ENCODE measurements at places on chromosomes 16 and 17.

DNA sequence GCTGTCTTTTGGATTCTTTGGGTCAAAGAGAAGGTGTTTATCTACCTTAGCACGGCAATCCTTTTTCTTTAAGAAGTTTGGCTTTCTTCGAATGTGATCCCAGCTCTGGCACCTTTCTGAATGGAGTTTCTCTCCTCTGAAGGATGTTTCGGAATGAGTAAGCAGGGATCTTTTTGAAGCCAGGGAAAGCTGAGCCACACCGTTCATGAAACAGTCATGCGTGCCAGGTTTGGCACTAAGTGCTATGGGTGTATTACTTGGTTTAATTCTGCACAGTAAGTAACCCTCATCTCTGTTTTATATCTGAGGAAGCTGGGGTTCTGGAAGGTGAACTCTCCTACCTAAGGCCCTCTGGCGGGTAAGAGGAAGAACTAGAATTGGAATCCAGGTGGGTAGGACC is 234.5 kb downstream of the NTN1 start:
- DNase-seq, result no peak

DNA sequence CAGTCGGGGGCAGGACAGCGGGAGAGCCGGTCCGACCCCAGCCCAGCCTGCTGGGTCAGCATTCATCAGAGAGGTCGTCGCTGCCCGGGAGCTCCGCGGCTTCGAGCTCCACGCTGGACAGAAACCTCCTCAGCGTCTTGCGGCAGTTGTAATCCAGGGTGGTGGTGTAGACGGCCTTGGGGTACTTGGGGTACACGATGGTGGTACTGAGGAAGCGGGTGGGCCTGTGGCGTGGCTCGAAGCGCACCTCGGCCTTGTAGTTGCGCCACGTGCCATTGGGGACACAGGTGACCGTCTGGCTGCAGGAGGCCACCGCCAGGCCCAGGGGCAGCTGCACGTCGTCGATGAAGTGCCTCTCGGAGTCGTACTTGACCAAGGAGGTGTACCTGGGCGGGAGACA is 90.5 kb upstream of the RPH3AL start:
- no peak for DNase-seq

DNA sequence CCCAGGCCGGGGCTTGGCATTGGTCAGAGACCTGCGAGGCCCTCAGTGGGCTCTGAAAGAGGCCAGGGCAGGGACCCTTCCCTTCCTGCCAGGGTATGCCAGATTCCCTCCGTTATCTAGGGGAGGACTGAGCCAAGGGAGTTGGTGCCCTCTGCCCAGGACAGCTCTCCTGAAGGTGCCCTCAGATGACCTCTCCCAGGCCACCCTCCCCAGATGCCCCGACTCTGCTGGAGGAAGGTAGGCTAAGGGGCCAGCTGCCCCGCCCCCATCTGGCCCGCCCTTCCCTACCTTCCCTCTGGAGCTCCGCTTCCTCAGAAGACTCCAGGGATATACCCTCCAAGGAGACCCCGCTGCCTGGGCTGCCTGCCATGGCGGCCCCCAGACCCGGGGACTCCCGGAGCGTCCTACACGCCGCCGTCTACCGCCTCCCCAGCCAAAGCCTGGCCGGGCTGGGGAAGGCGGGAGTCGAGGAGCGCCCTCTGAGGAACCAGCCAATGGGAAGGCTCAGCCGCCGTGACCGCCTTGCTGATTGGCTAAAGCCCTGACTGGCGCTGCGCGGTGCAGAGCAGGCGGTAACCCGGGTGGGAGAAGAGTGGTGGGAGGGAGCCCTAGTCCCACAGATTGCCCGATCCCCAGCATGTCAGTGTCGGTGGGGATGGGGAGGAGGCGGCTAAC is 7.0 kb downstream of the MPP2 start:
- no peak for DNase-seq

DNA sequence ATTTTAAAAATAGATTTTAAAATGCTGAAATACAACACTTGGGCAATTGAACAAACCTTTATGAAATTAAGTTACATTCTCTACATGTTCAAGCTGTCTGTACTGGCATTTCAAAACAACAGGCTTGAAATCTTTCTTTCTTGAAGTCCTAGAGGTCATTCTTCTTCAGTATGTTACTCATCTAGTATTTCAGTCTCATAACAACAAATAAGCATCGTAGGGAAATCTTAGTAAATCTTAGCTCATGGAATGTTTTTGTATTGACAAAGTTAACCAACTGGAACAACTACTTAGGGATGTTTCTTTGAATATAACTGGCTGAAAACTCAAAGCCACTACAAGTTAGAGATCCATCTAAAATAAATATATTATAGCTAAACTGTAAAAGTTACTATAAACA is 96.6 kb downstream of the KIF2B start:
- no peak for DNase-seq

- DNase-seq, result no peak
These were observed 98.5 kb downstream of the SOX9 start for GRCh38 chr17:72219137-72219823.

DNA sequence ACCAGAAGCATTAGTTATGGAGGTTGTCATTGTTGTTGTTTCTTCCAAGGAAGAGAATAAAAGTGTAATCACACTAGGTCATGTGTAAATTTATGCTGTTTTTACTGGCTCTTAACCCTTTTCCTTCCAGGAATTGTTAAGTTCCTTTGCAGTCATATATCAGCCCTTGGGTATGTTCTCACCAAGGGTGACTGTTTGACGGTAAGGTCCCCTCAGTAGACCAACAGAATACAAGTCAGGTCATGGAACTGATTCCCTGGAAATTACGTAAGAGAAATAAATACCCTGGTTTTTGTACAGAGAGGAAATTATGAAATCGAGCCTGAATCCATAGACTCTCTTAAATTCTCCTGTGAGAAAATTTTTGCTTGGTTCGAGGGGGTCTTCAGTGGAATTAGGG is 11.2 kb upstream of the KCNJ2 start:
- no peak for DNase-seq

DNA sequence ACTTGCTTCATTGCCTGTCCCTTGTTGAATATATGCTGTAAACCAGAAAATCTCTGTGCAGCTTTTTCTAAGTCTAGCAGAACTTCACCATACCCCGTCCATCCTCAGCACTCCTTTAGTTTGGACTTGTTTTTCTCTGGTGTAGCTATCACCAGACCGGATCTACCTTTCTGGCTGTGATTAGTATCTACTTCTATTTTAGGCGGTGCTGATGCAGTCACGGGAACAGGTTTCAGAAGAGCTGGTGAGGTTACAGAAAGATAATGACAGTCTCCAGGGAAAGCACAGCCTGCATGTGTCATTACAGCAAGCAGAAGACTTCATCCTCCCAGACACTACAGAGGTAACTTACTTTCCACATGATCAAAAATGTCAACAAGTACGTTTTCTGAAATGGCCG is 46.4 kb downstream of the NUP88 start:
- no peak for DNase-seq

GRCh38 chr17:46772475-46773220 is 45.8 kb downstream of the WNT3 start:
- no peak for DNase-seq

- DNase-seq, result no peak
These were observed 44.9 kb upstream of the TRAP1 start for GRCh38 chr16:3762107-3762750.

GRCh38 chr16:57690782-57691471 is 3.7 kb upstream of the DRC7 start:
- no peak for DNase-seq

DNA sequence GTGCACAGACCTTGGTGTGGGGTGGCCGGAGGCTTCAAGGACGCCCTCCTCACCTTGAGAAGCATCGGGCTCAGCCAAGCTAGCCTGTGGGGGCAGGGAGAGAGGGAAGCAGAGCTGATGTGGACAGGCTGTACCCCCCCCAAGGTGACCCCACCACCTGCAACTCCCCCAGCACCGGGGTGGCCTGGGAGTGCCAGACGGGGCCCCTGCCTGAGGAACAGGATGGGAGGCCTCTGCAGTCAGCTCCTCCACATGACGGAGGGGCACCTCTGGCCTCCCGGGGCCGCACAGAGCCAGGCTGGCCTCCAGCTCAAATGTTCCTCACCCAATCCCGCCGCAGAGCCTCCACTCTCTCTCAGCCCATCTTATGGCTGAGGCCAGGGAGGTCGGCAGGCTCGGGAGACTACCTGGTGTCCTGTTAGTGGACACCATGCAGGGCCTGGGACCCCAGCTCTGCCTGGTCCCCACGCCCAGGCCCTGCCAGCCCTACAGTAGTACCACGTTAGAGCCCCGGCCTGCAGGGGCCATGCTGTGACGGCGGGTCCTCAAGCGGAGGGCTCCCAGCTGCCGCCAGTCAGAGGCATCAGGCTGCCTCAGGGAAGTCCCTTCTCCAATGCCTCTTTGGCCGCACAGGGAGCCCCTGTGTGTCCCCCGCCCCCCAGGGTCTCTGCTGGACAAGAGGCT is 19.4 kb upstream of the SLC38A10 start:
- DNase-seq, result no peak

DNA sequence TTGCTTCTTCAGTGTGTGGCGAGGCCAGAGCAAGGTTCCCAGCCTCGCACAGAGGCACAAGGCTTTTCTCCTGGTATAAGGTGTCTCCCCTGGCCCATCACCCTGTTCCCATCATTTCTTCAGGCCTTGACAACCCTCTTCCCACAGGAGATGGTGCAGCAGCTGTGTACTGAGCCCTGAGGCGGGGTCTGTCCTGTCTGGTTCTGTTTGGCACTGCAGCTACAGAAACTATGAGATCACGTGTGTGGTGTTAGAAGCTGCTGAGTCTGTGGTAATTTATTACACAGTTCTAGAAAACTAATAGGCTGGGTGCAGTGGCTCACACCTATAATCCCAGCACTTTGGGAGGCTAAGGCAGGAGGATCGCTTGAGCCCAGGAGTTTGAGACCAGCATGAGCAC is 7.2 kb downstream of the PLA2G15 start:
- DNase-seq, result no peak

GRCh38 chr17:17557796-17558195 is 33.7 kb downstream of the PEMT start:
- DNase-seq, result no peak

DNA sequence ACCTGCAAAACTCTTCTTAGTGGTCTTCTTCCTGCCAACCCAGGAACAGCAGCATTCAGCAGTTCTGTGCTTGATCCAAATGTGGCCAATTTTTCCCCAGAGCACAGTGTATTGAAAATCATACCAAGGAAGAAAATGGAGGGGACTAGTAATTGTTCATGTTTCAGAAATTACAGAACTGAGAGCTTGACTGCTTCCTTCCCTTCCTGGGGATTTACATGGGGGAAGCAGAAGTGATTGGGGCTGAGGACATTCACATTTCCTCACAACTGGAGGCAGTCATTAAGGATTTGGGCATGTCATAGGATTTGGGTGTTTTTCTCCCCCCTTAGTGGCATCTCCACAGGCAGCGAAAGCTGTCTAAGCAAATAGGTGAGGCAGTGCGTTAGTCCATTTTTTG is 19.7 kb downstream of the CIITA start:
- DNase-seq, result no peak

- no peak for DNase-seq
These were observed 610.7 kb downstream of the TMEM114 start for GRCh38 chr16:7979448-7980132.

GRCh38 chr17:75698659-75699058 is 22.6 kb upstream of the ITGB4 start:
- DNase-seq, result no peak

DNA sequence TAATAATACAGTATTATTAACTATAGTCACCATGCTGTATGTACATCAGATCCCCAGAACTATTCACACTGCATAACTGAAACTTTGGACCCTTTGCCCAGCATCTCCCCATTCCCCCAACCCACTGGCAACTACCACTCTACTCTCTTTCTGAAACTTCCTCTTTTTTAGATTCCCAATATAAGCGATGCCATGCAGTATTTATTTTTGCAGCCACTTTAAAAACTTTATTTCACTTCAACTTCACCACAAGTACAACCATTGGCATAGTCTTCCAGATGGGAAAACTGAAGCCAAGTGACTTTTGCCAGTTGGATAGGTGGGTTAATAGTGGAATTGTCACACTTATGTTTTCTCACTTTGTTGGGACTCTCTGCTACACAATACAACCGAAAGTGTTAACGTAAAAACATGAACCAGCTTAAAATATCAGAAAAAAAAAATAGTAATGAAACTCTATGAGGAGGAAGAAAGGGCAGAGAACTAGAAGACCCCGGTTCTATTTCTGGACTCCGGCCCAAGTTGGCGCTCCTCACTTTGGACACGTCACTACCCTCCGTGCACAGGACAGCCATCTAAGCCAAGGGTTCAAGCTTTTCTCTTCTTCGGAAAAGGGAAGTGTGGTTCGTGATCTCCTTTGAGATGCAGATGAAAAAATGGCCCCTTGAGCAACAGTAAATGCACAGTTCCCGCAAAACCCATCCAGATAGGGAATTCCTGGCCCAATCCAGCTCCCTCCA is 743 bp downstream of the SHCBP1 start:
- DNase-seq, result no peak

GRCh38 chr16:11033629-11034420 is 89.5 kb downstream of the CLEC16A start:
- no peak for DNase-seq

DNA sequence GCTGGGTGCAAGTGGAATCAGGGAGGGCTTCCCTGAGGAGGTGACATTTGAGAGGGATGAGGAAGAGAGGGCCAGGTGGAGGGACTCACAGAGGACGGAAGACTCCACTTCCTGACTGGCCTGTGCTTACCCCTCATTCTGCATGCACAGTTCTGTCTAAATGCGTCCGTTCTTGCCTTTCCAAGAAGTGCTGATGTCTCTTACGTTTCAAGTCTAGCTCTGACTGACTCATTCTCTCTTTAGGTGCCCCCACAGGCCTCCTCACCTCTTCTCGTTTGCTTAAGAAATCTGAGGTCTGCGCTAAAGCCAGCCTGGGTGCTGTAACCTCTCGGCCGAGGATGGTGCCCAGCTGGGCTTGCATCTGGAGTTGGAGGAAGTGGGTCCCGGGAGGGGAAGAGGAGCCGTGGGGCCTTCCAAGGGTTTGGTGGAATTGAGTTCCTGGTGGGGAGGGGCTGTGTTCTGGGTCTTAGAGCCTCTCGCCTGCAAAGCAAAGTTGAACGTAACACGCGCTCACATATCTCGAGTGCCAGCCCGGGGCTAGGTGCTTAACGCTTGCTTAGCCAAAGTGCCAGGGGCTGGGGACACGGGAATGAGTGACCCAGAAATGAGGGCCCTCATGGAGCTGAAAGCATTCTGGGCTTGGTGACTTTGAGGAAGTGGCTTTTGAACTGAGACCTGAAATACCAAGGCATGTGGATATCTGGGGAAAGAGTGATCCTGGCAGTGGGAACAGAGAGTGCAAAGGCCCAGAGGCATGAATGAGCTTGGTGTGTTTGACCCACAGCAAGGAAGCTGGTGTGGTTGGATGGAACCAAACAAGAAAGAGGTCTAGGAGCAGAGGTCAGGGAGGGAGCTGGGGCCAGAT is 4.8 kb downstream of the IL4R start:
- no peak for DNase-seq

- DNase-seq, result no peak
These were observed 28.3 kb upstream of the ZNF469 start for GRCh38 chr16:88354229-88355092.

- no peak for DNase-seq
These were observed 11.4 kb downstream of the GGA2 start for GRCh38 chr16:23498863-23499262.

- no peak for DNase-seq
These were observed 53.9 kb downstream of the MGAT5B start for GRCh38 chr17:76922084-76922483.

GRCh38 chr17:61065263-61065773 is 334.3 kb upstream of the TBX2 start:
- DNase-seq, result no peak
